Adrenal gland (tissue), 19 donors: ENCODE measurements at places on chromosomes 13 and 19.

- H3K27me3 ChIP-seq = peaks cover 4% of the 10 kb centered on the region
- H3K4me3 ChIP-seq = no peak overlapping the region
- H3K27ac ChIP-seq = no peak overlapping the region
- no peaks in the 10 kb centered on the region for H3K36me3 ChIP-seq
Observed at GRCh38 chr19:51598159-51598915, 27.3 kb downstream of the ZNF175 start.

DNA sequence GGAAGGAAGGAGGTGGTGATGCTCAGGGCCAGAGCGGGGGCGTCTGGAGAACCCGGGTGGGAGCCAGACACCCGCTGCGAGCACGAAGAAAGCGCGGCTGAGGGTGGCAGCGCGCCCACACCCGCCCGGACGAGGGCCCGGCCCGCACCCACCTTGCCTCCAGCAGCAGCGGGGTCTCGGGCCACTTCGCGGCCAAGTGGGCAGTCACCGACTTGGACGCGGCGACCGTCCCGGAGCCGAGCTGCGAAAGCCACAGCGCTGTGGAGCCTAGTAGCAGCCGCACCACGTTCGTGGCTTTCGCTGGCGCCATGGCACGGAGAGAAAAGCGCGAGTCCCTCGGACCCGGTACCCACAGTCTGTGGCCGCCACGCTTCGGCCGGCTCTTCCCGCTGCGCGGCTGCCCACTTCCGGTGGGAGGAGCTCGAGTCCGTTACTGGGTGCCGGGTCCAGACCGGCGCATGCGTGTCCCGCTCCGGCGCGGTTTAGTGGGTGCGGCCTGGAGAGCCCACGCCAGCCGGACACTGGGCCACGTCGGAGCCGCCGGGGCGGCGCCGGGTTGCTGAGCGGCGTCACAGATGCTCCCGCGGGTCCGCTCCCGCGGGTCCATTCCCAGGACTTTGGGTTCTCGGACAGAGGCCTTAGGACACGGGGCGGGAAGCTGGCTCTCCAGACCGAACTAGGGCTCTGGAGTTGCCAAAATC, at the start of gene UGGT2:
Gene UGGT2, minus strand, starts transcription at position 399 of the 701 bp plus-strand sequence. Its CDS starts 89 bp downstream, at position 310.
- no peaks in the 10 kb centered on the region for H3K27me3 ChIP-seq
- no peaks in the 10 kb centered on the region for H3K4me1 ChIP-seq

DNA sequence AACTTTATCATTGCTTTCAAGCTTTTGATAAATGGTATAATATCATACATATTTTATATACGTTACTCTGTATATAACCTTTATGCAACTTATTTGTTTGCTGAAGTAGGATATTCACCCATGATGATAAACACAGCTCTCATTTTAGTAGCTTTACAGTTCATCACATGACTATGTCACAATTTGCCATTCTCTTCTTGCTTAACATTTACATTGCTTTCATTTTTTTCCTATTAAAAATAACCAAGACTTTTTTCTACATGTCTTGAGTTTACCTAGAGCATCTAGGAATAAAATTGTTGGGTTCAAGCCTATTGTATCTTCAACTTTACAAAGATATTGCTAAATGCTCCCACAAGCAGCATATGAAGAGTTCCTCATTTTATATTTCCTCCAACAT, 54.0 kb downstream of the KCNRG start:
- H3K27me3 ChIP-seq = no peaks in the 10 kb centered on the region
- H3K4me3 ChIP-seq = no peak overlapping the region
- DNase-seq = no peak
- H3K27ac ChIP-seq = no peak overlapping the region
- H3K4me1 ChIP-seq = peaks cover 68% of the 10 kb centered on the region
- no peaks in the 10 kb centered on the region for H3K36me3 ChIP-seq

GRCh38 chr19:51627491-51628138, 2.6 kb downstream of the SIGLEC5 start:
- H3K4me1 ChIP-seq = no peaks in the 10 kb centered on the region
- H3K4me3 ChIP-seq = no peak overlapping the region
- H3K36me3 ChIP-seq = no peaks in the 10 kb centered on the region
- H3K27me3 ChIP-seq = peaks cover 4% of the 10 kb centered on the region

DNA sequence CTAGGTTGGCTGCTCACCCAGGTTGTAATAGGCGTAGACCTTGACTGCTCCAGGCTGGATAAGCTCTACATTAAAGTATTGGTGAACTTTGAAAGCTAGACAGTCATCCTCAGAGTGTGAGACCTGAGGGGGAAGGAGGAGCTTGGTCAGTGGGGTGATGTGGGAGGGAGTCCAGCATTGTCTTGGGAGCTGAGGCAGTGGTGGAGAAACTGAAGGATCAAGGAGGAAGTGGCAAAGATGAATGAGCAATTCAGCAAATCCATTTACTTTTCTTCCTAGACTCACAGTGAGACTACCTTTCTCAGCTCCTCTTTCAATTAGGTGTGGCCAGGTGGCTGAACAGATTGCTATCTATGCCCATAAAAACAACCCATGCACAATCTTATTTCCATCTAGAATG, 10.2 kb upstream of the TNFSF14 start:
- no peaks in the 10 kb centered on the region for H3K4me1 ChIP-seq
- no peak for DNase-seq
- H3K27ac ChIP-seq = no peak overlapping the region
- no peaks in the 10 kb centered on the region for H3K36me3 ChIP-seq
- H3K4me3 ChIP-seq = no peak overlapping the region

DNA sequence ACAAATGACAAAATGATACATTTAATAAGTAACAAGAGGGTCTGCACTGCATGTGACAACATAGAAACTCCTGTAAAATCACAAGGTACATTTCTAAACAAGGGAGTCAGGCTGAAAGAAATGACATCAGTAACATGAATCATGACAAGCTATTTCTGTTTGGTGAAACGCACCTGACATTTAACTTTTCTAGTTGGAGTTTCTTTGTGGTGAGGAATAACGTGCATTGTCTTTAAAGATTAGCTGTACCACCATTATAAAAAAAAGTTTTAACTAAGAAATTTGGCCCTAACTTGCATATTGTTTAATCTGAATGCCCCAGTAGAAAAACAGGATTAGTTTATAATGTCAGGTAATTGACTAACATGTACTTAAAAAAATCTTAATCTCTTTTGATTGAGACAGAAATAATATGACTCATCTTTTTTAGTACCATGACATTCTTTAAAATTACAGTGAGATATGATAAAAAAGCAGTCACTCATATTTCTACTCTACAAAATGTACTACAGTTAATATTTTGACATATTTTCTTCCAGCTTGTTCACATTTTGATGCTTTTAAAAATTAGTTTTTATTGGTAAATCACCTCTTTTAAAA, 418.2 kb downstream of the KLF12 start:
- H3K36me3 ChIP-seq = no peaks in the 10 kb centered on the region
- H3K27ac ChIP-seq = no peak overlapping the region
- no peaks in the 10 kb centered on the region for H3K4me1 ChIP-seq
- no peak for DNase-seq

DNA sequence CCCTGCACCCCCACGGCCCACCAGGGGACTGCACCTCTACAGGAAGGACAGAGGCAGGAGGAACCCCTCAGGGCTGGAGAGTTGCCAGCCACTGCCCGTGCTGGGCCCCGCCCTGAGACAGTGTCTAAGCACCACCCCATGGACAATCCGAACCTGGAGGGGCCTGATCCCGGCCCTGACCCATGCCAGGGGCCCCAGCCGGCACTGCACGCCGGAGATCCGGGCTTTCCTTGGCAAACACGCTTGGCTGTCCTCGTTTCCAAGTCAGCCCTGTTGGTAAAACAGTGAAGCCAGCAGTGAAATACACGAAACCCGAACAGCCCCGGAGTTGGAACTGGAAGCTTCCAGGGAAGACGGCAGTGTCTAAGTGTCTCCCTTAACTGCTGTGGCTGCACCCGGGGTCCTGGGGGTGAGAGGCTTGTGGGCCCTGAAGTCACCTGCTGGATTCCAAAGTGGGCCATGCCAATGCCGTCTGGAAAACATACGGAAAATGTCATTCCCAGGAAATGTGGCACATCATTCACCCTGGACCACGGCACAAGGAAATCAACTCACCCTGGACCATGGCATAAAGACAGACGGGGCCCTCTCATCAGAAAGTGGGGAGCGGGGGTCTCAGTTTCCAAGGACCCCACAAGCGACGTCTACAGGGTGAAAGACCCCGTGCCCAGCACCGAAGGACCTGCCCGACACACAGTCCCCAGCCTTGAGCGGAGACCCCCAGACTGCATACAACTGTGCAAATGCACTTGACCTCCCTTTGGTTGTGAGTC, 30.9 kb downstream of the RASA3 start:
- no peak for DNase-seq
- no peak overlapping the region for H3K27ac ChIP-seq
- no peaks in the 10 kb centered on the region for H3K27me3 ChIP-seq

- no peak for DNase-seq
- H3K27me3 ChIP-seq = no peaks in the 10 kb centered on the region
- no peak overlapping the region for H3K27ac ChIP-seq
- H3K4me1 ChIP-seq = no peaks in the 10 kb centered on the region
Observed at GRCh38 chr19:54574527-54575056, 1.0 kb downstream of the LILRA2 start.

- no peaks in the 10 kb centered on the region for H3K36me3 ChIP-seq
- no peak overlapping the region for H3K4me3 ChIP-seq
- DNase-seq = no peak
- no peak overlapping the region for H3K27ac ChIP-seq
- no peaks in the 10 kb centered on the region for H3K27me3 ChIP-seq
- H3K4me1 ChIP-seq = no peaks in the 10 kb centered on the region
Observed at GRCh38 chr13:97017322-97017721, 23.0 kb upstream of the OXGR1 start.

DNA sequence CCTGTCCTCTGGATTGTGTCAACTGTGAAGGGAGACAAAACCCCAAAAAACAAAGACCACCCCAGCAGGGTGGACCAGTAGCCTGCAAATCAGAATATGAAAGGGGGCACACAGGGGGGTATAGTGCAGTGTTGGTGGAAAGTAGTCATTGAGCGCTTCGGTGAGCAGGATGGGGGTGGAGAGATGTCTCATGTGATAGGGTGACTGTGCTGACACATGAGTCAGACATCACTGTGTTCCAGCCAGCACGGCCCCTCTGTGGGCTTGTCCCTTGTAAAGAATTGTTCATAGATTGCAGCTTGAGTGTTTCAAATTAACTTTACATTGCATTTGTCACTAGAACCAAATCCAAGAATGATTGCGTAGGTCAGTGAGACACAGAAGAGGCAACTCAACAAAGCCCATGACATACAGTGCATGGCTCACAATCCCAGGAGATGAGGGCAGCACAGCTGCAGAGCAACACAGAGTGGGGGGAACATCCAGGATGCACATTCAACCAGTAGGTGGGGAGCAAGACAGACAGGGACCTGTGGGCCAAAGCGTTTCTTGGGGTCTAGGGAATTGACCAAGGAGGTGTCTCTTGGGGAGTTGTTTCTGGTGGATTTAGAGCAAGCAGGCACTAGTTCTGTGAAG, 7.5 kb downstream of the ZNF440 start:
- no peak overlapping the region for H3K27ac ChIP-seq
- peaks cover 4% of the 10 kb centered on the region for H3K36me3 ChIP-seq
- DNase-seq = no peak
- no peaks in the 10 kb centered on the region for H3K4me1 ChIP-seq
- H3K4me3 ChIP-seq = no peak overlapping the region

- no peak overlapping the region for H3K27ac ChIP-seq
- DNase-seq = no peak
- H3K36me3 ChIP-seq = no peaks in the 10 kb centered on the region
- no peaks in the 10 kb centered on the region for H3K4me1 ChIP-seq
- H3K27me3 ChIP-seq = no peaks in the 10 kb centered on the region
- H3K4me3 ChIP-seq = no peak overlapping the region
Observed at GRCh38 chr13:33743438-33744368, 74.2 kb upstream of the RFC3 start.

DNA sequence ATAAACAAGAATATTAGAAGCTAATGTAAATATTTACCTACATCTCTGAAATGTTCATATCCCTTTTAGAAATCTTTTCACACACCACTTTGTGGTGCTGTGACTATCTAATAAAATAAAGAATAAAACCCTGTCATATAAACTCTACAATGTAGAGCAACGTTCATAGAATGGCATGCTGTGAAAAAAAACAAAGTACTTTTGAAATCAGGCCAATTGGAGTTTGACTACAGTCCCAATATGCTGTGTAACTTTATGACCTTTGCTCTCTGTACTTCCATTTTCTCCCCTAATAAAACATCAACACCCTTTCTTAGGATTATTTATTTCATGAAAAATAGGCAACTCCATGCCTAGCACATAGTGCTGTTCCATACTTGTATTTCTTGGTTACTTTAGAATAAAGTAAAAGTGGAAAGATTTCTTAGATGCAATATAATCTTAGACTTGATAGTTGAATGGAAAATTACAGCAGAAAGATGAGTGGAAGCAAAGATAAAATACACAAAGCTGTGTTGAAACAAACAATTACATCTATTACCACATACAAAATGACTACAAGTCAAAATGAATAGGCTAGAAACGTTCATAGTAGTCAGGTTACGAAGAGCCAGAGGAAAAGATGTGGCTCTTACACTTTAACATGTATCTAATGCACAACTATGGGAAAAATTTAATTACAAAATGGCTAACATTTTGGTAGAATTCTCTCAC, 613.2 kb upstream of the SLITRK5 start:
- H3K27ac ChIP-seq = no peak overlapping the region
- no peaks in the 10 kb centered on the region for H3K27me3 ChIP-seq
- no peak for DNase-seq
- H3K4me1 ChIP-seq = no peaks in the 10 kb centered on the region

- H3K4me3 ChIP-seq = no peak overlapping the region
- no peaks in the 10 kb centered on the region for H3K36me3 ChIP-seq
- H3K4me1 ChIP-seq = no peaks in the 10 kb centered on the region
- no peak overlapping the region for H3K27ac ChIP-seq
- H3K27me3 ChIP-seq = peaks cover 4% of the 10 kb centered on the region
Observed at GRCh38 chr19:42099336-42099925, 23.5 kb downstream of the ZNF574 start.

DNA sequence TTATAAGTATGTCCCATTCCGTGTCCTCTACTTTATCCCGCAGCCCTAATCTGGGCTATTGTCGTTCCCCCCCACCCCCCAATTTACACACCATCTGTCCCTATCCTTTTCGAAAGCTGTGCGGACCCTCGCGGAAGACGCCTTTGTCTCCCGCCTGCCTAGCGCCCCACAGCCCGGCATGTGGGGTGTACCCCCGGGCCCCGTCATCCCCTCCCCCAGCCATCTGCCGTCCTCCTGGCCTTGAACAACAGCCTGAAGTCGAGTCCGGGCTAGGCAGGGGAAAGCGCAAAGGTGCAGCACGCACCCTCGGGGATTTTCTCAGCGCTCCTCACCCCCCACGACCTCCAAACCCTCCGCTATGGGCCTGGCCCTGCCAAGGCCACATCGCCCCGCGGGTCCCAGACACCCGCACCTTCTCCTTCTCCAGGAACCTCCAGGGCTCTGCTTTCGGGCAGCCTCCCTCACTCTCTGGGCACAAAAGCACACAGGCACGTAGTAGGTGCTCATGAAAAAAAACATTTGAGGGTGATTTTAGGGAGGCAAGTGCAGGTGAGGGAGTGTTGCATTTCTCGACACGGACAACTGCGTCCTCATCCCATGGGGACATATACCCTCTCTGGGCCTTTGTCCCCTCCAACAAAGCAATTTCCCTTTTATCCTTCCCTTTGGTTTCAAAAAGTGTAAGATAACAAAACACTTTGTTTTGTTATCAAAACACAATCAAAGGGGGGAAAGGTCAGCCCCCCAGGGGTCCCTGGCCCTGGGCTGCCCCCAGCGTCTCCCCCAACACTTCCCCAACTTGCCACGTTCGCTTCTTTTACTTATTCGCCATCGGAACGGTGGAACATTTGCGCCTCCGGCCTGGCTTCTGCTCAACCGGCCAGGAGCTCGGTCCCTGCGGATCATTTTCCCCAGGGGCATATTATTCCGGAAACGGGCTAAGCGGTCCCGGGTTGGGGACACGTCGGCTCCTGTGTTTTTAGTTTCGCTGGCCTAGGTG, 16.4 kb downstream of the CCDC124 start:
- no peak overlapping the region for H3K27ac ChIP-seq
- H3K27me3 ChIP-seq = peaks cover 40% of the 10 kb centered on the region
- no peaks in the 10 kb centered on the region for H3K36me3 ChIP-seq
- H3K4me1 ChIP-seq = peaks cover 41% of the 10 kb centered on the region
- no peak for DNase-seq
